Esophagus mucosa (tissue), 1 donor: ENCODE measurements at places on chromosomes 2 and 18. TPM values are rescaled to one million over a fixed set of nuclear protein-coding genes. Genes with fewer than 3 reads are reported as not detected.

Gene LOXL3
- total RNA-seq = 0.52 TPM

DNA sequence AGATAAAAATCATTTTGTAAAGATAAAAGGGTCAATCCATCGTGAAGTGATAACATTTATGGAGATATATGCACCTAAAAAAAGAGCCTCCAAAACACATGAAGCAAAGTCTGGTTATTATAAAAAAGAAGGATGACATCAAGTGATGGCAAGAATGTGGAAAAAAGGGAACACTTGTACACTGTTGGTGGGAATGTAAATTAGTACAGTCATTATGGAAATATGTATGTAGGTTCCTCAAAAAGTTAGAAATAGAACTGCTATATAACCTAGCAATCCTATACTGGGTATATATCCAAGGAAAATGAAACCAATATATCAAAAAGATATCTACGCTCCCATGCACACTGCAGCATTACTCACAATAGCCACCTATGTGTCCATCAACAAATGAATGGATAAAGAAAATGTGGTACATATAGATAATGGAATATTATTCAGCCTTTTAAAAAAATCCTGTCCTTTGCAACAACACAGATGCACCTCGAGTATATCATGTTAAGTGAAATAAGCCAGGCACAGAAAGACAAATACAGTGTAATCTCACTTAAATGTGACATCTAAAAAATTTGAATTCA is 28.9 kb downstream of the ABCB11 start:
- ATAC-seq = no peak

DNA sequence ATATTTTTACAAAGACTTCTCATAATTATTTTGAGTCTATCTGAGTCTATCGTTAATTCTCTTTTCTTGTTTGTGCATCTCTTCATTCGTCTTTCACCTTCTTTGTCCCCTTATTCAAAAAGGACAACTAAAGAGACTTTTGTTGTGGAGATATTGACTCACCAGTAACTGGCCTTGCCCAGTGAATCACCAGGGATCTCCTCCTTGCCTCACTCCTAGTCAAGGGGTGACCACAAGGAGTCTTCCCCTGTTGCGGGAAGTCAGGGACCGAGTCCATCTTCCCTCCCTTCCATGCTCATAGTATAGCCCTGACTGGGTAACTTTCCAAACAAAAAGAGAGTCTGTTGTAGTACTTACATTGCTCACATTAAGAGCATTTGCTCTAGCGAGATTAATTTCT is 158.9 kb downstream of the NEB start:
- ATAC-seq = no peak

Gene AFF3
- 0.96 TPM for total RNA-seq

Gene CROCC2
- 0.12 TPM for total RNA-seq

DNA sequence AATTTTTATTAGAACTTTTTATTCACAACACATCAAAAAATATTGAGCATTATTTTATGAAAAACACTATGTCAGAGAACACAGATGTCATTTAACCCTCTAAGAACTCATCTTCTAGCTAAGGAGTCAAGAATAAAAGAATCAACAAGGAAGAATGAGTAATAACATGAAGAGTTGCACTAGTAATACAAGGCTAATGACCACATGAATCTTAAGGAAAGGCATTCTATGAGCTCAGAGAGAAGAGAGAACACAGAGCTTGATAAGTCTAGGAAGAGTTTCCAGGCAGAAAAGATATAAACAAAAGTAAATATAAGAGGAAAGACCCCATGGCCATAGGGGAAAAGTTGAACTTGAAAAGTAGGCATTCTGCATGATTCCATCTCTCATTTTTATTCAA is 166.5 kb downstream of the MAIP1 start:
- no peak for ATAC-seq

DNA sequence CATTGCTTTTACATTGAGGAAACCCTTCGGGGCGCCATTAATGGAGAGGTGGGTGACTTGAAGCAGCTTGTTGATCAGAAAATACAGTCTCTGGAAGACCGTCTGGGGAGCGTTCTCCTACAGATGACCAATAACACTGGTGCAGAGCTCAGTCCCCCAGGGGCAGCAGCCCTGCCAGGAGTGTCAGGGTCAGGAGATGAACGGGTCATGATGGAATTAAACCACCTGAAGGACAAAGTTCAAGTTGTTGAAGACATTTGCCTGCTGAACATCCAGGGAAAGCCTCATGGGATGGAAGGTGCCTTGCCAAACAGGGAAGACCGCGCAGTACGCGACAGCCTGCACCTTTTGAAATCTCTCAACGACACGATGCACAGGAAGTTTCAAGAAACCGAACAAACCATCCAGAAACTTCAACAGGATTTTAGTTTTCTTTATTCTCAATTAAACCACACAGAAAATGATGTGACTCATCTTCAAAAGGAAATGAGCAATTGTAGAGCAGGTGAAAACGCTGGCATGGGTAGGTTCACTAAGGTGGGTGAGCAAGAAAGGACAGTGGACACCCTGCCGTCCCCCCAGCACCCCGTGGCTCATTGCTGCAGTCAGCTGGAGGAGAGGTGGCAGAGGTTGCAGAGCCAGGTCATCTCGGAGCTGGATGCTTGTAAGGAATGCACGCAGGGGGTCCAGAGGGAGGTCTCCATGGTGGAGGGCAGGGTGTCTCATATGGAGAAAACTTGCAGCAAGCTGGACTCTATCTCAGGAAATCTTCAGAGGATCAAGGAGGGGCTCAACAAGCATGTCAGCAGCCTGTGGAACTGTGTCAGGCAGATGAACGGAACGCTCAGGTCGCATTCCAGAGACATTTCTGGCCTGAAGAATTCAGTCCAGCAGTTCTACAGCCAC is 45.0 kb downstream of the EMILIN2 start:
- no peak for ATAC-seq
